CD4-positive, alpha-beta T cell treated with Interleukin-15 for 4 hours (primary cell): ENCODE measurements at places on chromosomes 6 and 20.

DNA sequence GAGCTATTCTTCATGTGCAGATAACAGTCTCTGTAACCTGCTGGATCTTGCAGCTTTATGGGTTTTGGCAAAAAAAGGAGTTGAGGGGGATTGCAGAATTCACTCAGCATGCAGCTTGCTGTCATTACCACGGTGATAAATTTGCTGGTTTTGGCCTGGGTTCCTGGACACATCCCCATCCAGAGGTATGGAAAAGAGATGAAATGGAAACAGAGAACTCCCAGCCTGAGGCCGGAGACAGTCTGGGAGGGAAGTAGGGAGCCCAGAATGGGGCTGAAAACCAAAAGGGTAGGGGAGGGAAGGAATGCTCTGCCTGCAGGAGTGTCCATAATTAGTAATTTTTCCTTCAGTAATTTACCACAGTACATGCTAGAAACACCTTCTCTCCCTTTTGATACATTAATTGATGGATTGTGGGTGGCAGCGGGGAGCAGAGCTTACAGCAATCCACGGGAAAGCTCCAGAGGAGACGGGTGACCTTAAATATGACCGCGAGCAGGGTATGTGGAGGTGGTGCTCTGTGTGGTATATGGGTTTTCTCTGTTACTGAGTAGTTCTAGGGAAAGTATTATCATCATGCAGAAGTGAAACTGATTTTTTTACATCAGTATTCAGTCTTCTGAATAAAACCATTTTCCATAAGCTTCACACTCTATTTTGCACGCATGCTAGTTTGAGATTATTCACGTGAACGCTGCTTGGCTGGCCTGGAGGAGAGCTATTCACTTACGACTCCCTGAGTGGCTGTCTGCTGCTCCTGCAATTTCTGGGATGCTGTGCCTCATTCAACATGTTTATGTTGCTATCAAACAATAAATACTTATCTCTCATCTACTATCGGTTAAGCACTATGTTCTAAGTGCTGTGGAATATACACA lies 66.3 kb upstream of the KCNK16 start:
- DNase-seq: no peak

- no peak for DNase-seq
These were observed 290.9 kb upstream of the TSHZ2 start for GRCh38 chr20:52681288-52681687.

GRCh38 chr6:76615395-76615794 lies 542.9 kb upstream of the IMPG1 start:
- DNase-seq: no peak

- DNase-seq: no peak
These were observed 16.5 kb upstream of the CPNE5 start for GRCh38 chr6:36855750-36856149.

- DNase-seq: no peak
These were observed 185.6 kb downstream of the OR2B2 start for GRCh38 chr6:27726619-27727023.
